ENCODE measurements at places on chromosomes 3 and 15.

DNA sequence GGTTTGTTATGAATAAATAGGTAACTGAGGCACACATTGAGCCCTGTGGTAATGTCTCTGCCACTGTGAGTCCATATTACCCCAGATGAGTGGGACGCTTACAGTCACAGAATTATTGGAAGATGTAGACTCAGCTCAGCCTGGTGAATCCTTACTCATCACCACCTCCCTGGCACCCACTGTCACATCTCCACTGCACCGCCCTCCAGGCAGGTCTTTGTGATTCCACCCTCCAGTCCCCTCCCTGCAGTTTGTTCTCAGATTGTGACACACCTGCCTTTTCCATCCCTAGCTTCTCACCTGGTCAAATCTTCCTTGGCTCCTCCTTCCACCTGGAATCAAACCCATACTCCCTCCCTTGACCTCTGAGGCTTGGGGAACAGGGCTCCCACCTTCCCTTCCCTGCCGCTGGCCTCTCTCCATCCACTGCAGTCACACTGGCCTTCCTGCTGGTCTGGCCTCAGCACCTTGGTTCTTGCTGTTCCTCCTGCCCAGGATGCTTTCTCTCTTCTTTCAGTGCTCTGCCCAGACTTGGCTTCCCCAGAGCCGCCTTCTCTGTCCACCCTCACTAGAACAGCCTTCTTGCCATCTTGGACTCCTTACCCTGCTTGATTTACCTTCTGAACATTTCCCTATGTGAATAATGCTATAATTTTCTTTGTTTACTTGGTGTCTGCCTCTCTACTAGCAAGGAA is 9.4 kb downstream of the SLC6A20 start:
- DNase-seq: no peak

DNA sequence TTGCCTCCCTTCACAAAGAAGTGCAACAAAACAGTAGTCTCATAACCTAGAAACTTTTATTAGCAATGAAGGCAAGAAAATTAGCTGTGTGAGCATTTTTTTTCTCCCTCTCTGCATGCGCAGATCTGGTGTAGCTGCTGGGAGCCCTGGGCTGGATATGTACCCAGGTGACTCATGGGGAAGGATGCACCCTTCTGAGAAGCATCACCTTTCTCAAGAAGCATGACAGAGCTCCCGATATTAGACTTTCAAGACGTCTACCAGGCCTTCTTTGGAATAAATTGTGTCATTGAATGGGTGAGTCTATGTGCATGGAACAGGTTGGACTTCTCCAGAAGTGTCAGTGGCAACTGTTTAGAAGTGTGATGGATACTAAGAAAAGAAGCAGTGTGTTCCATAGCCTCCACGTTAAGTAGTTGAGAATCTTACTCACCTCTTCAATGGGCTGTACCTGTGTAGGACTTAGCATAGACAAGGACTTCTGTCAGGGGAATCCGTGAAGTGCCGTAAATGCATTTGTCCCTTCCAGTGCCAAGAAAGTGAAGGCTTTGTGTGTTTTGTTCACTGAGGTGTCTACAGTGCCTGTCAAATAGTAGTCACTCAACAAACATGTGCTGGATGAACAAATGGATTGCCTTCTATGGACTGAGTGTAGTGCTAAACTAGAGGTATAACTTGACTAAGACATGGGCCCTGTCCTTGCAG is 47.7 kb upstream of the RASGRP1 start:
- DNase-seq: no peak

DNA sequence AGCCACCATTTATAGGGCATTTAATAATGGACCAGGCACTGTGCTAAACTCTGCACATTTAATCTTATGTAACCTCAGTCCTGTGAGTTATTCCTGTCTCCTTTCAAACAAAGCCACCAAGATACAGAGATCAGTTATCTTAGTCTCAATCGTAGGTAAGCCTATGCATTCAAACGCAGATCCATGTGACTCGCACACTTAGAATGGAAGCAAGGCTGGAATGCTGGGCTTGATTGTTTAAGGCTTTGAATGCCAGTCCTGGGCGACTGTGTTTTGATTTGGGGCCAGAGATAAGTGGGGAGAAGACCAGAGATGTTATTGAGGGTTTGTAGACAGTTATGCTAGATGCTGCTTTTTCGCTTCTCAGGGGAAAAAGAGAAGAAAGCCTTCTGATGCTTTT is 22.2 kb downstream of the MED12L start:
- DNase-seq: no peak

DNA sequence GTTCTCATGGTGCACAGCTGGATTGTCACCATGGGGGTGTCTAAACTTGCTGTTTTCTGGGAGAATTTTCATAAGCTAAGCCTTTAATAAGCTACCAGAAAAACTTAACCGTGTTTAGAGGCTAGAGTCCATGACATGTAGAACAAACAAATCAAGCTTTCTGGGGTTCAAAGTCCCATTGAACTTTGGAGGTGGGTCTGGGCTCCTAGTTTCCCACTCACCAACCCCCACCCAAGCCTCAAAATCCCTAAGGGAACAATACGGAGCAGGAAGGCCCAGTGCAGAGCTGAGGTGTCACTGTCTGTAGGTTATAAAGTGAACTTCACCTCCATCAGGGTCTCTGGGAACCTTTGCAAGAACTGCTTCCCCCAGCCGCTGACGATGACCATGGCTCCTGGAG is 25.5 kb downstream of the RTP1 start:
- DNase-seq: no peak

GRCh38 chr3:9730657-9731205 is 804 bp upstream of the BRPF1 start:
- DNase-seq: no peak

DNA sequence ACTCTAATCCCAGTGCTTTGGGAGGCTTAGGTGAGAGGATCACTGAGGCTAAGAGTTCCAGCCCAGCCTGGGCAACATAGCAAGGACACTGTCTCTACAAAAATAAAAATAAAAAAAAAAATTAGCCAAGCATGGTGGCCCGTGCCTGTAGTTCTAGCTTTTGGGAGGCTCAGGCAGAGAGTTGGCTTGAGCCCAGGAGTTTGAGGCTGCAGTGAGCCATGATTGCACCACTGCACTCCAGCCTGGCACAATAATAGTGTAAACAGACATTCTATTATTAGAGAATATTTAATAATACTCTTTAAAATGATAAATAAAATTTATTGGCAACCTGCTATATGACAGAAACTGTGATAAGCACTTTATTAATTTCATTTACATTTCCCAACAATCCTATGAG is 908.9 kb downstream of the TUSC7 start:
- DNase-seq: no peak

DNA sequence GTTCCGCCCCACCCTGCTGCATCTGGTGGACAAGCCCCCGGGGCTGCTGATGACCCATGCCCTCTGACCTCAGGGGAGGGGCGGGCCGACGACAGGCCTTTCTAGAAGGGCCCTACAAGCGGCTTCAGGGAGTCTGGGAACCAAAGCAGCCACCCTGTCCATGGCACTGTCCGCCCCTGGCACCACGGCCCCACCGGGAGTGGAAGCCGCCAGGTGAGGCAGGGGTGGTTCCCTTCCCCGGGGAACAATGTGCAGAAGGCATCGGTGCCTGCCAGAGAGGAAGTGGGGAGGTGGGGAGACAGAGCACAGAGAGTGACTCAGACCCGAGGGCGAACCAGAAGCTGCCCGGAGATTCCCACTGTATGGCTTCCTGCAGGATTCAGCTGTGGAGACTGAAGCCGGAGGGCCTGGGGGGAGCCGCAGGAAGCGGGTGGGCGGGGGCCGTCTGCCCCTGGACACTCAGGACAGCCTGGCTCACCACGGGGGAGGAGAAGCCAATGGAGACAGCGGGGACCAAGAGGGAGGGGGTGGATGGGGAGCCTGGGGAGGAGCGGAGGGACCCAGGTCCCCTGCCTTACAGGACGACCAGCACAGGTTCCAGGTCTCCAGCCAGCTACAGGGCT is 134.0 kb downstream of the TPRA1 start:
- no peak for DNase-seq

DNA sequence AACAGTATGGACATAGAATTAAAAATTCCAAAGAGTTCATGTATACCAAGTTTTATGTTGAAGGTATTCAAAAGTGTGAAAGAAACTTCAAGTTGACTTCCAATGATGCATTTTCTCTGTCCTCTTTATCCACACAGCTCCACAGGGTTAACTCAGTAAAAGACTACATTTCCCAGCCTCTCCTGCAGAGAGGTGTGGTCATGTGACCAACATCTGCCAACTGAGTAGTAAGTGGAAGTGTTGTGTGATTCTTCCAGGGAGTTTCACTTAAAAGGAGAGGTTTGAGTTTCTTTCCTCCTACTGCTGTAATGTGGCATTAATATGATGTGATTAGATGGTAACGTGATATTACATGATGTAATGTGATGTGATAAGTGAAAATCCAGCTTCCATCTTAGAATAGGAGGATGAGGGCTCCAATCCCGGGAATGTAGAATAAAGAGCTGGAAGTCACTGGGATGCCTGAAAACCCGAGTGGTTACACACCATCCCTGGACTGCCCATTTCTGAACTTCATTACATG is 280.6 kb downstream of the ARRDC4 start:
- no peak for DNase-seq

DNA sequence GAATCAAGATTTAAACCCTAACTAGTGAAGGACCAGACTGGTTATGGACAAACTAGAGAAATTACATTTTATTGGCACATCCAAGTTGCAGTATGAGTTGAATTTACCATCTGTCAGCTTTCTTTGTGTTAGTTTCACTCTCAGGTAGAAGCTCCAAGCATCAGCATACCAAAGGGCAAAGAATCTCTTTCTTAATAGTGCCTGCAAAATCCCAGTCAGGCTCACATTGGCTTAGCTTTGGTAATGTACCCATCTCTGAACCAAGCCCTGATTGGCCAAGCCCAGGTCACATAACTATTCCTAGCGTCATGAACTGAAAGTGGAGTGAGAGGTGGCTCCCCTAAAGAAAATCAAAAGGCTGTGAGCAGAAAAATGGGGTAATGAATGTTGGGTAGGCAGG is 66.9 kb downstream of the CCNL1 start:
- no peak for DNase-seq

DNA sequence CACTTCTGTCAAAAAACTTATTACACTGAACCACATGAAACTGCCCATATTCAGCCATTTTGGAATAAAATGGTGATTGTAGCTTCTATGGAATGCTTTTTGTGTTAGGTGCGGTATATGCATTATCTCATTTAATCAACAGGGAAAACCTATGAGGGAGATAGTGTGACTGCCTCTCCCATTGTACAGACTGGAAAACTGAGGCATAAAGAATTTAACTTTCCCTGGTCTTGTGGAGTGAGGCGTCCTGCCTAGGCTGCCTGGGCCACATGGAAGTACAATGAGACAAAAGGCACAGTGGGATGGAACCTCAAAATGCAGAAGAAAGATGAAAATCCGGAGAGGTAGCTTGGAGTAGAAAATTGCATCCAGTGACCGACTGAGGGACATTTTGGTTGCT is 80.2 kb downstream of the RPLP1 start:
- DNase-seq: no peak

DNA sequence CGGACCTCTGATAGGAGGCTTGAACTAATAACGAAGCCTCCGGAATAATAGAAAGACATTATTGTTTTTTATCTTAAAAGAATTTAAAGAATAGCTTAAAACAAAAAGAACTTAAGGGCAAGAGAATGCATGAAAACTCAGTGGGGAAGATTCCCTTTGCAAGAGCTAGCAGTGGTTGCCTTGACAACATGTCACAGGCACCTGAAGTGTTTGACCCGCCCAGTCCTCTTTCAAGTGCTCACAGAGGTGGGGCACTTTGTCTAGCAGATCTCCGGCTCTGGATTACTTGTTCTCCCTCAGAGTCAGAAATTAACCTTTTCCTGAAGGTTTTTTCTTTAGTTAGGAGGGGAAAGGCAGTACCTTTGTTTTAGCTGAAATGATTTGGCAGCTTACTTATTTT is 37.8 kb downstream of the LARS2 start:
- DNase-seq: no peak

- DNase-seq: no peak
Observed at GRCh38 chr3:11566916-11567315, 76.8 kb downstream of the VGLL4 start.

GRCh38 chr3:42988097-42988496 is 9.0 kb downstream of the GASK1A start:
- DNase-seq: no peak

DNA sequence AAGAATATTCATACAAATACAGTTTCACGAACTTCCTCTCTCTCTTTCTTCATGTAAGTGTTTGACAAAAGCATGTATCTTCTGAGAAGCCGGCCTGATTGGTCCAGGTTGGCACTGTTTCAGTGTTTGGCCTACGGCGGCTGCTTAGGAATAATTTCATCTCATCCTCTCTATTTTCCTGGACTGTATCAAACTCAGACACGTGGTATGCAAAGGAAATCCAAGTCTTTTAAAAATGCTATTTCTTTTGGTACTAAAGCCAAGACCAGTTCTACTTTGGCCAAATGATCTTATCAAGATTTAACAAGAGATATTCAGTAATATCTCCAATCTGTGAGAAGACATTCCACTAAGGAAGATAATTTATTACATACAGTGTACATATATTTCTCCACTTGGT is 152.8 kb downstream of the TIGIT start:
- DNase-seq: no peak

GRCh38 chr3:63344661-63345060 is 66.6 kb downstream of the SYNPR start:
- DNase-seq: no peak

- DNase-seq: no peak
Observed at GRCh38 chr15:69757186-69757585, 304.6 kb downstream of the RPLP1 start.

- DNase-seq: no peak
Observed at GRCh38 chr3:4997946-4998345, 18.7 kb downstream of the BHLHE40 start.

GRCh38 chr15:67902579-67903009 is 62.7 kb upstream of the RNU6-1 start:
- DNase-seq: no peak

- no peak for DNase-seq
Observed at GRCh38 chr3:129812589-129812988, 80.9 kb downstream of the TMCC1 start.

GRCh38 chr3:40690749-40691451 is 166.1 kb downstream of the ZNF621 start:
- DNase-seq: no peak

- DNase-seq: no peak
Observed at GRCh38 chr3:103787879-103788278, 1353.1 kb downstream of the ZPLD1 start.

GRCh38 chr3:9347081-9347480 is 15.8 kb upstream of the THUMPD3 start:
- no peak for DNase-seq

GRCh38 chr3:169146866-169147237 is 516.7 kb downstream of the MECOM start:
- no peak for DNase-seq

GRCh38 chr3:52134761-52135160 is 19.5 kb downstream of the POC1A start:
- DNase-seq: no peak

GRCh38 chr15:37100966-37101215 is 542 bp upstream of the MEIS2 start:
- DNase-seq: no peak

GRCh38 chr3:159859836-159860235 is 128.8 kb upstream of the IL12A start:
- no peak for DNase-seq

GRCh38 chr15:100693451-100693850 is 91.1 kb downstream of the ASB7 start:
- DNase-seq: no peak
